ENCODE measurements at places on chromosomes 16 and 17.

- peak; percentile 41 for DNase-seq
Observed at GRCh38 chr17:49597928-49598655, 22.4 kb downstream of the NXPH3 start.

- DNase-seq, result no peak
Observed at GRCh38 chr17:64571746-64572145, 65.0 kb downstream of the CEP95 start.

DNA sequence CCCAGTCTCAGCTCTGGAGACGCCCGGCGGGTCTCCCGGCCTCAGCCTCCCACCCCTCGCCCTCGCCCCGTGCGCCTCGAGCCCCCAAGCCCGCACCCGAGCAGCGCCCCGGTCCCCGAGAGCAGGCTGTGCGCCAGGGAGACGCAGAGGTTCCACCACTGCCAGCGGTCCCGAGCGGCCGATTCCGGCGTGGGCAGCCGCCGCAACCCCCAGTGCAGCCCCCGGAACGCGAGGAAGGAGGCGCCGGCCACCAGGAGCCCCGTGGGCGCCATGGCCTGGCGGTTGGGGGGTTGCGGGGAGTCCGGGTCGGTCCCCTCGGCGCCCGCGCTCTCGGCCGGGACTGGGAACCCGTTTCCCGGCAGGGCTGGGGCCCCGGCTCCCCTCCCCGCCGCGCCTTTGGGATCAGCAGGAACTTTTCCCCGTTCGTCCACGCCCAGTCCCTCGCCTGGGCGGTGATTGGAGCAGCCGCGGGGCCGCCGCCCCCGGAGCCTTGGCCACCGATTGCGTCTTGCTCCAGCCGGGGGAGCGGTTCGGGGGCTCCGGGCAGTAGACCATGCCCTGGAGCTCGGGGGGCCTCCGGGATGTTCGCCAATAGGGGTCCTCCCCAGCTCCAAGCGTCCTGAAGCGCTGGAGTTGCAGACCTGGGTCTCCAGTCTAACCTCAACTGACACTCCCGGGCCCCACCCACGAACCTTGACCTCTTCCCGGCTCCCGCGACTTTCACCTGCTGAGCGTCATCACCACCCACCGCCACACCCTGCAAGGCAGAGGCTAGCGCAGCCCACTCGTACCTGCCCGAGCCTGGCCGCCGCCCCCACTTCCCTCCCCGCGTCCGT lies at the start of gene TLCD2:
Gene TLCD2 (minus strand): TSS at position 407 of the 836 bp plus-strand sequence. CDS start 135 bp downstream, at position 272.
- peak; percentile 94 for DNase-seq

- DNase-seq, result no peak
Observed at GRCh38 chr17:8326511-8327302, 12.9 kb upstream of the ODF4 start.

DNA sequence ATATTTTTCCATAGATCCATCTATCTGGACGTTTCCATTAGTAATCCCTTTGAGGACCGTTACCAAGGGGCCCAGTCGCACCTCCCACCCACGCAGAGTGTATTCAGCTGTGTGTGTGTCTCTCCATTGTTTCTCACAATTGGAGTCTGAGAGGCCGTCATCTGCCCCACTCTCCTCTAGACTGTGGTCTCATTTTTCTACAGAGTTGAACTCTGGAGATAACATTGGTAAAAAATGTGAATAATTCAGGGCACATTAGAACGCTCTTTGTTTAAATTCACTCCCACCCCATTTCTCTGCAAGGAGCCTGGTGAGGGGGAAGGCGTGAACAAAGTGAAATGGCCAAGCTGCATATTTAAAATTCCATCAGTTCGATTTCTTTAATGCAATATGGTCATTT lies 333.1 kb upstream of the MAF start:
- no peak for DNase-seq

DNA sequence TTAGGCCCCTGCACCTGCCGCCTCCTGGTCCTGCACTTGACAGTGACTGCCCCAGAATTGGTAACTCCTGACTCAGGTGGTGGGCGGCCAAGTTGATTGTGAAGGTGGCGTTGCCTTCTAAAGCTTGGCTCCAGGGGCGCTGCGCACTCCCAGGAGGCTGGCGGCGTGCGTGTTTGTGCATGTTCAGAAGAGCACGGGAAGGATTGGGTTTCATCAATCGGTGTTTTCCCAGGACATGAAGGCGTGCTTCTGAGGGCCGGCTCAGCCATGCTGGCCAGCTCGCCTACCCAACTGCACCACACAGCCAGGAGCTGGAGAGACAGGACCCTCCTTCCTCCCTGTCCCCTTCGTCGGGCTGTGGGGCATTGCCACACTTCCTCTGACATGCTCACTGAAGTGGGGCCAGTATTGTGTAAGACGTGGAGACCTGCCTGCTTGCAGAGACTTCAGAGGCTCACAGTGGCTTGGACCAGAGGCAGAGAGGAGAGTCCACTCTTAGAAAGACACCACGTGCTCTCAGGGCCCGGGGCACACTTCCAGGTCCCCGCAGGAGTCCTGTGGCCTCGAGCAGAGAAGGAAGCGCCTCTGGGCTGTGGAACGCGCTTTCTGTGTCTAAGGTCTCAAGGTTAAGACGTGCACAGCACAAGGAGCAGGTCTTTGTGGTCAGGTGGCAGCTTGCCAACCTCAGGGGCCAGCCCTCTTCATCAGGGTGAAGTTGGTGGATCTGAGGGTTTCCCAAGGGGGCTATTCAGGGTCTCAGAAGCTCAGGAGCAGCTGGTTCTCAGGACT lies 2.8 kb downstream of the RAB40C start:
- DNase-seq, result peak; percentile 28

- peak; percentile 13 for DNase-seq
Observed at GRCh38 chr16:88468275-88469129, 15.4 kb downstream of the ZFPM1 start.
